EL (cell line): ENCODE measurements at places on chromosomes 4 and X.

- DNase-seq, result no peak
These were observed 48.6 kb downstream of the RPGR start for GRCh38 chrX:38278682-38279081.

DNA sequence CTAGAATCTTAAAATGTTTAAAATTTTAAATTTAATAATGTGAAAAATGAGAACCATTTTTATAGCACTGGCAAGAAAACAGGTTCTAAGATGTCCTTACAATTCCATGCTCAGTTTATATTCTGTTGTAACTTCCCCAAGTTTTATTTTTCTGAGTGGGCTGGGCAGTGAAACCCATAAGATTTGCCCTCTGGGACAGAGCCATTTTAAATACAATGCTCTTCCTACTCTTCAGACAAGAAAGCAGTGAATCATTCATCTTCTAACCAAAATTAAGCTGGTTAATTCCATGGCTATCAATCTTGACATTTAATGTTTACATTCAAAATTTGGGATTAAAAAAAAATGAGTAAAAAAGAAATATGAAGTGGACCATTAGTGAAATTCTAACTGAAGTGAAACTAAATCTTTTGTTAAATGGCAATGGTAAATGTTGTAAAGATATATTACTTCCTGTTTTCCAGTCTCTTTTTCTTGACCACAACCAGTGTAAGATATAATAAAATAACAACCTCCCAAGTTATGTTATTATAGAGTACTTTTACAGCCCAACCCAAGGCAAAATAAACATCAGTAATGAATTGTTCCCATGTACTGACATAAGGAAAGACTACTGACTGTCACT is 37.2 kb upstream of the PTPN13 start:
- peak; percentile 17 for DNase-seq

GRCh38 chrX:135416546-135416945 is 5.2 kb upstream of the SMIM10L2A start:
- DNase-seq, result no peak

- peak; percentile 59 for DNase-seq
These were observed 86.3 kb downstream of the EGF start for GRCh38 chr4:109998867-109999584.

DNA sequence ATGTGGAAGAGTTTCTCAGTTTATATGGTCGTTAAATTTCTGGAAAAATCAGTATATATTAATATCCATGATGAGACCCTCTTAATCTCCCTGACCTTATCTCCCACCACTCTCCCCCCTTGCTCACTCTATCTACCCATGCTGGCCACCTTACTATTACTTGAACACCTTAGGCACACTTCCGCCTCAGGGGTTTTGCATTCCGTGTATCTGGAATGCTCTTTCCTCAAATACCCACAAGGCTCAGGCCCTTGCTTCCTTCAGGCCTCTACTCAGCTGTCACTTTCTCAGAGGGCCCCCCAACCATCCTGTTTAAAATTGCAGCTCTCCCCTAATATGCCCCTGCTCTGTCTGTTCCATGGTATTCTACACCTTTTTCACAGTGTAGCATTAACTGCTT is 1.9 kb downstream of the KANTR start:
- no peak for DNase-seq

DNA sequence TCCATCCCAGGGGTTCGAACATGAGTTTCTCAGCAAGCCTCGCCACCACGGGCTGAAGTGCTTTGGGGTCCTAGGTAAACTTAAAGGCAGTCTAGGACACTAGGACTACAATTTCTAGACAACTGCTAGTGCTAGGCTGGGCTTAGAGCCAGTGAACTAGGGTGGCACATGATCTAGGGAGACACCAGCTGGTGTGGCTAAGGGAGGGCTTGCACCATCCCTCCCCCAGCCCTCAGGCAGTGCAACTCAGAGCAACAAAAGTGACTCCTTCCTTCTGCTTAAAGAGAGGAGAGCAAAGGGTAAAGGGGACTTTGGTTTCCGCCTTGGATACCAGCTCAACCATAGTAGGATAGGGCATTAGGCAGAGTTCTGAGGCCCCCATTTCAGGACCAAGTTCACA is 162.5 kb upstream of the AFF2 start:
- DNase-seq, result no peak

DNA sequence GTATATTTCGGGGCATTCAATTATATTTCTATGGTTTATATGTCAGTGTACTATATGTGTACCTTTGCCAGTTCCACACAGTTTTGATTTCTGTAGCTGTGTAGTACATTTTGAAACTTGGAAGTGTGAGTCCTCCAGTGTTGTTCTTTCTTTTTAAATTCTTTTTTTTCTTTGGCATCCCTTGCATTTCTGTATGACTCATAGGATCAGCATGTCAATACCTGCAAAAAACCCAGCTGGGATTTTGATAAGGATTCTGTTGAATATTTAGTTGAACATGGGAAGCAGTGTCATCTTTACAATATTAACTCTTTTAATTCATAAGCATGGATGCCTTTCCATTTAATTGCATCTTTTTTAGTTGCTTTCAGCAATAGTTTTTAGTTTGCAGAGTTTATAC is 100.0 kb downstream of the SH3BGRL start:
- no peak for DNase-seq

DNA sequence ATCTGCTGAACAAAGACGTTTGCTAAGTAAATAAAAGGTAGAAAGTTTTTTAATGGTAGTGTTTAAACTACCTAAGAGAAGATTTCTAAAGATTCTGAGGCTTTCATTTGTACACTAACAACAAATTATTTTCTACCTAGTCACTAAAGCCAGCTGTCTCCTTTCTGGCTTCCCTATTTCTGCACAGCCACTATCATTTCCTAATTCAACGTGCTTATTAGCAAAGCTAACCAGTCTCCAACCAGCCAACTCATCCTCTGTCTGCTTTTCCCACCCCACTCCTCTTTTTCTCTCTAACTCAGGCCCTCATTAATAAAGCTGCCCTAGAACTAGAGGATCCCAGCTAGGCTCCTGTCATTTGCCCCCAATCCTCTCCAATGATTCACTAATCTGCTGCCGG is 118.2 kb downstream of the ZNF827 start:
- DNase-seq, result no peak

DNA sequence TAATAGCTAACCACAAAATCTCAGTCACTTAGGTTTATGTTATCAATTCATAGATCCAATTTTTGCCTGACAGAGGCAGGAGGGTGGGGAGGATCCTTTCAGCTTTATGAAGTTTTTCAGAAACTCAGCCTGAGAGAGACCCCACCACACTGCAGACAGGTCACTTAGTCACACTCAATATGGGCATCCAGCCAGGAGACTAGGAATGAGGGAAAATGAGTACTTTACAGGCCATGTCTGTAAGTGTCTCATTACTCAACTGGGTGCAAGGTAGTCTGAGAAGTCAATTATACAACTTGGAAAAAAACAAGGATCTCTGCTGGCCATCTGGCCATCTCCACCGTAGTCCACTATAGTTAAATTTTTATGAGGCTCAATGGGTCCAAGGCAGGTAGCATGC is 365.9 kb downstream of the INPP4B start:
- DNase-seq, result peak; percentile 47

DNA sequence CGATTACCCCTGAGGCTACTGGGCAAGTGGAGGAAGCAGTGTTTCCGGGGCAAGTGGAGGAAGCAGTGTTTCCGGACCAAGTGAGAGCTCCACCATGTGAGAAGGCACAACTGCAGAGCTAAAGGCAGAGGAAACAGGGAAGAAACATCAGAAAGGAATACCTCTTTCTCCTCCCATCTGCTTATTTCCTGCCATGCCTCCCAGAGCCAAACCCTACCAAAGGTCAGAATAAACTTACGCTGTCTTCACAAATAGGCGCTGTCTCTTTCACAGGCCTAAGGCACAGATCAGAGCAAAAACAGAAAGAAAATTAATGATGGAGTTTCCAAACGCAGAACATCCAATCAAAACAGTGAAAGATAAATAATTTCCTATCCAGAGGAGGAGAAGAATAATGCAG is 153.0 kb downstream of the ATOH1 start:
- DNase-seq, result no peak

DNA sequence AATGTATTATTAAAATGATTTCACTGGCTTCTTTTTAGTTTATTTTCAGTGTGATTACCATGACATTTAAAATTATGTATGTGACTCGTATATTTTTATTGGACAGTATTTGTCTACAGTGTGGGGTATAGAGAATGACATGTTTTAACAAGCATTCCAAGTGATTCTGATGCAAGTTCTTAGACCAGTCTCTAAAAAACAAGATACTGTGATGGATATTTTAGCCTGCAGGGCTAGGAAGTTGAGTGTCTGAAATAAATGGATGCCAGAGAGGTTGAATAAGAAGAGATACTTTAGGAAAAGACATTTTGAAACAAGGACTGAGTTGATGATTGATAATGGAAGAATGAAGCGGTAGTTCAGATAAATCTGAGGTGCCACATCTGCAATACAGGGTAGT is 3.5 kb upstream of the MAD2L1 start:
- peak; percentile 43 for DNase-seq

DNA sequence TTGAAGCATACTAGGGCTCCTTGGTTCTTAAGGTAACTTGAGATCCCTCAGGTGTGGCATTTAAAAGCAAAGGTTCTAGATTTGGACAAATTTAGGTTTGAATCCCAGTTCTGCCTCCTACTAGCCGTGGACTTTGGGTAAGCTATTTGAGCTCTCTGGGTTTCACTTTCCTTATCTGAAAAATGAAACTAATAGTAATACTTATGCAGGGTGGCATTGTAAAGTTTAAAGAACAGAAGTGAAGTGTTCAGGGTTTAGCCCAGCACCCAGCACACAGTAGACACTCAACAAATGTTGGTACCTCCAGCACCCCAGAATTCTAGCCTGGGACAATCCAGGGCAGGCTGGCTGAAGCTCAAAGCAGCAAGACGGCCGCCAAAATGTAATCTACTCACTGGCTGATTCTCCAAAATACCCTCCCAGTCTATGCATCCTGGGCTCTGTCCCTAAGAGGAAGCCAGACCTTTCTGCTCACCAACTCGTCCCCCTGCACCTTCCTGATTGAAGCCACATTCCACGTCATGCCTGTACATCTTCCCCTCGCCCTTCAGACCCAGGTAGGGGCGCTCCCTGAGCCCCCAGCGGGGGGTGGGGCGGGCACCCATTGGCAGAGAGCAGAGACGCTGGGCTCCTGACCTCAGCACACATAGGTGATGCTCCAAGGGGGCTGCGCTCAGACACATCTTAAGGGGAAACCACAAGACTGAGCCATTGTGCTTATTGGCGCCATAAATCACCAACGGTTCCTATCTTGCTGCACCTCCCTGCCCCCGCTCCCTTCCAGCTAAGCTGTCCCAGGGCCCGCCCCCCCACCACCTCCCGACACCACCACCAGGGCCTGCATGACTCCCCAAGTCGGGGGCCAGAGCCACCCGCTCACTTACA is 160.6 kb downstream of the BCOR start:
- no peak for DNase-seq

- DNase-seq, result no peak
These were observed at the start of gene LGI2 for GRCh38 chr4:25030277-25031076. Gene LGI2, minus strand, starts transcription at chr4:25030946. Its CDS starts 253 bp downstream, at chr4:25030693.

GRCh38 chrX:44314259-44314734 is 29.2 kb downstream of the EFHC2 start:
- peak; percentile 42 for DNase-seq

- DNase-seq, result peak; percentile 55
These were observed 21.9 kb downstream of the BMP3 start for GRCh38 chr4:81052119-81053068.

DNA sequence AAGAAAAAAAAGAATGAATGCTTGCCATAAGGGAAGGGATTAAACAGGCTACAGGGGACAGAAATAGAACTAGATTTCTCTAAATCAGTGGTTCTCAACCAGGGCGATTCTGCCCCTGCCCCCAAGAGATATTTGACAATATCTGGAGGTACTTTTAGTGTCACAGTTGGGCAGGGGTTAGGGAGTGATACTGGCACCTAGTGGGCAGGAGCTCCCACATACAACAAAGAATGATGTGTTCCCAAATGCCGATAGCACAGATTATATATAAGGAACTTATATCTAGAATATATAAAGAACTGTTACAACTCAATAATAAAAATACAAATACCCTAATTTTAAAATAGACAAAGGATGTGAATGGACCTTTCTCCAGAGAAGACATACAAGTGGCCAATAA is 14.7 kb downstream of the S100G start:
- DNase-seq, result no peak
